Esophagus squamous epithelium (tissue), 5 donors: ENCODE measurements at places on chromosomes 4 and X. TPM values are rescaled to one million over a fixed set of nuclear protein-coding genes. Genes with fewer than 3 reads are reported as not detected.

The CENPVL3 gene
- not detected for total RNA-seq

DNA sequence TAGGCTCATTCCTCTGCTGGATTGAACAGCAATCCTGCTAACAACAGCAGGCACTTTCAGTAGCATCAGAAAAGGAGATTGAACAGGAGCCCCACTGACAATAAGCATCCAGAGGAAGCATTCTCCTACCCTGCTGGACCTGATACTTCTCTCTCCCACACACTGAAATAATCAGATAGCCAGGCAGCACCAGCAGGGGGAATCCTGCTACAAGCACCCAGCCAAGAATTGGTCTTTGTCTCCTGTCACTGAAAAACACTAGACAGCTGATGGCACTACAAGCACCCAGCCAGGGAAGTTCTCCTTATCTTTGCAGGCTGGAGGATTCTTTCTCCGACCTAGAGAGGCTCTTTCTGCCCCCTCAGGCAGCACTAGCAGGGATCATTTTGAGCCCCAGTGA lies 444.3 kb upstream of the GRIA3 start:
- H3K27ac ChIP-seq: no peak overlapping the region
- no peak for DNase-seq
- no peaks in the 10 kb centered on the region for H3K27me3 ChIP-seq
- H3K4me1 ChIP-seq: no peaks in the 10 kb centered on the region
- no peak overlapping the region for H3K4me3 ChIP-seq

DNA sequence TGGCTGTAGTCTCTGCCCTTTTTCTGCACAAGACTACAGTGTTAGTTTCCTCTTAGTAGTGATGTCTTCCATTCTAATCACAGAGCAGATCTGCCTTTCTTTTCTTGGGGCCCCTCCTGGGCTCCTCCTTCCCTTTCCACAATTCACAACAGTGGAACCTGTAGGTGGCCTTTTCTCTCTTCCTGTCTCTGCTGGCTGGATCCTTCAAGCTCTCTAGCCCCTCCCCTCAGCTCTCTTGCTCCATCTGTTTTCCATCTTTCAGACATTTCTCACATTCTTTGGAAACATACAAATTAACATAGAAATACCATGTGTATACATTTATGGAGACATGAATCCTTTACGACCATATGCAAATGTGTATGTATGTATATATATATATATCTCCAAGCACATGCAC lies 304 bp upstream of the SPIN2A start:
- H3K27ac ChIP-seq: no peak overlapping the region
- H3K4me3 ChIP-seq: peak overlapping the region; percentile 28
- peaks cover 5% of the 10 kb centered on the region for H3K4me1 ChIP-seq
- no peaks in the 10 kb centered on the region for H3K36me3 ChIP-seq

- no peaks in the 10 kb centered on the region for H3K36me3 ChIP-seq
- DNase-seq: no peak
- H3K27ac ChIP-seq: peak overlapping the region; percentile 83
- no peaks in the 10 kb centered on the region for H3K27me3 ChIP-seq
Measured at GRCh38 chr4:99324979-99325378, 3.8 kb upstream of the ADH1B start.

DNA sequence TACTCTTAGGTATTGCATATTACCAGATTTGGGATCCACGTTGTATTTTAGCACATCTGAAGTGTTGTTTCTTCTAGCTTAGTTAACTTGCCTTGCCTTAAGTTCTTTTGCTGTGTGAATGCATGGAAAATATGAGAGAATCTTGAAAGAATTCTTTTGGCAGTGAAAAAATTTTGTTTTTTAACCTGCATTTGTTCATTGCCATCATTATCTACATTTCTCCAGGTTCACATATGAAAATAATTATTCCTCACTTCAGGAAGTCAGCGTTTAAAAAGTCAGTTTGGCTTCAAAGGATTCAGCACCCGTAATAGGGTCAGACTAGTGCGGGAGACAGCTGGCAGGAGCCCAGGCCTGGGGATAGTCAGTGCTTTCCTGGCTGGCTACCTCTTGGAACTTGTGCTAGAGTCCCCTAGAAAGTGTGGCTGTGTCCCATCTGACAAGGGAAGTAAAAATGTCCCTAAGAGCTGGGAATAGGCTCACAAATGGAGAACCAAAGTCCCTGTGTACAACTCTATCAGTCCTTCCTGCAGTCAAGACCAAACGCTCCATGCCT lies 251.9 kb upstream of the KLF3 start:
- H3K4me3 ChIP-seq: no peak overlapping the region
- no peaks in the 10 kb centered on the region for H3K36me3 ChIP-seq
- no peak for DNase-seq
- no peaks in the 10 kb centered on the region for H3K27me3 ChIP-seq
- no peak overlapping the region for H3K27ac ChIP-seq
- H3K4me1 ChIP-seq: no peaks in the 10 kb centered on the region

The XK gene
- total RNA-seq: 2.2 TPM

GRCh38 chrX:130552444-130553073 lies 150.8 kb downstream of the RBMX2 start:
- no peaks in the 10 kb centered on the region for H3K4me1 ChIP-seq
- H3K4me3 ChIP-seq: no peak overlapping the region
- no peaks in the 10 kb centered on the region for H3K36me3 ChIP-seq
- H3K27me3 ChIP-seq: no peaks in the 10 kb centered on the region
- H3K27ac ChIP-seq: no peak overlapping the region

GRCh38 chr4:150211016-150211415 lies 132.8 kb downstream of the DCLK2 start:
- H3K27ac ChIP-seq: no peak overlapping the region
- H3K4me1 ChIP-seq: no peaks in the 10 kb centered on the region
- no peaks in the 10 kb centered on the region for H3K27me3 ChIP-seq
- H3K4me3 ChIP-seq: no peak overlapping the region
- no peak for DNase-seq
- no peaks in the 10 kb centered on the region for H3K36me3 ChIP-seq

DNA sequence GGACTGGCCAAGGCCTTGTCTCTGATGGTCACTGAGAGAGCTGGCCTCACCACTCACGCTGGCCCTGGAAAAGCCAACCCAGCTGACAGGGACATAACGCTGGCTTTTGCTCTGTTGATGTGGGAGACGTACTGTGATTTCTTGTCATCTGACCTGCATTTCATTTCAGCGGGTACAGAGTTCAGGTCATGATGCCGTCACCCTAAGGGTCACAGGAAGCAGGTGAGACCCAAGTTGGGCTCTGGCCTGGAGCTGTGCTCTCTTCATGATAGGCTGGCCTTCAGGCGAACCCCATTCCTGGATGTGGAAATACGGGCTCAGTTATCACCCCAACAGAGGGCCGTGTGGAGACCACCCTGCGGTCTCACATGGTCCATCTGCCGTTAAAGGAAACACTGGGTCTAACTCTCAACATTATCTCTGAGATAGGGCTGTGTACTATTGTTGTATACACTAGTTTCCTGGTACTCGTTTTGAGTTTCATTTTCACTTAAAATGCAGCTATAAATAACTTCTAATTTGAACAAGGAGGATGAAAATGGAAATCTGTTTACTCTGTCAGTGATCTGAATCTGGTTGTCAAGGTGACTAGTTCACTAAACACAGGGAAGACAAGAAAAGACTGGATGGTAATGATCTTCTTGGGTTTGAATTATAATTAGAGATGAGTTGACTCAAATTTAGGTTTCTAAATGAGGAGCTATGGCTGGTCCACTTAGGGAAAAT lies 89.1 kb downstream of the TBC1D9 start:
- DNase-seq: no peak
- no peaks in the 10 kb centered on the region for H3K36me3 ChIP-seq
- H3K4me1 ChIP-seq: no peaks in the 10 kb centered on the region
- no peak overlapping the region for H3K4me3 ChIP-seq
- no peak overlapping the region for H3K27ac ChIP-seq

- no peak for DNase-seq
- no peaks in the 10 kb centered on the region for H3K4me1 ChIP-seq
- no peak overlapping the region for H3K4me3 ChIP-seq
- no peaks in the 10 kb centered on the region for H3K27me3 ChIP-seq
Measured at GRCh38 chr4:120995266-120996010, 72.9 kb upstream of the PRDM5 start.

GRCh38 chrX:68433155-68433980 lies at the start of gene OPHN1:
Gene OPHN1 (minus strand): TSS chrX:68433495. CDS start chrX:68433020, 475 bp downstream.
- no peak for DNase-seq
- H3K27ac ChIP-seq: peak within 1 kb of the TSS; percentile 76
- peaks cover 17% of the 10 kb centered on the region for H3K4me1 ChIP-seq
- H3K4me3 ChIP-seq: peak within 1 kb of the TSS; percentile 59
- H3K27me3 ChIP-seq: no peaks in the 10 kb centered on the region

GRCh38 chrX:12974305-12974795 lies 560 bp upstream of the TMSB4X start:
- peaks cover 7% of the 10 kb centered on the region for H3K27me3 ChIP-seq
- H3K4me1 ChIP-seq: peaks cover 19% of the 10 kb centered on the region
- no peaks in the 10 kb centered on the region for H3K36me3 ChIP-seq
- peak overlapping the region; percentile 68 for H3K4me3 ChIP-seq

DNA sequence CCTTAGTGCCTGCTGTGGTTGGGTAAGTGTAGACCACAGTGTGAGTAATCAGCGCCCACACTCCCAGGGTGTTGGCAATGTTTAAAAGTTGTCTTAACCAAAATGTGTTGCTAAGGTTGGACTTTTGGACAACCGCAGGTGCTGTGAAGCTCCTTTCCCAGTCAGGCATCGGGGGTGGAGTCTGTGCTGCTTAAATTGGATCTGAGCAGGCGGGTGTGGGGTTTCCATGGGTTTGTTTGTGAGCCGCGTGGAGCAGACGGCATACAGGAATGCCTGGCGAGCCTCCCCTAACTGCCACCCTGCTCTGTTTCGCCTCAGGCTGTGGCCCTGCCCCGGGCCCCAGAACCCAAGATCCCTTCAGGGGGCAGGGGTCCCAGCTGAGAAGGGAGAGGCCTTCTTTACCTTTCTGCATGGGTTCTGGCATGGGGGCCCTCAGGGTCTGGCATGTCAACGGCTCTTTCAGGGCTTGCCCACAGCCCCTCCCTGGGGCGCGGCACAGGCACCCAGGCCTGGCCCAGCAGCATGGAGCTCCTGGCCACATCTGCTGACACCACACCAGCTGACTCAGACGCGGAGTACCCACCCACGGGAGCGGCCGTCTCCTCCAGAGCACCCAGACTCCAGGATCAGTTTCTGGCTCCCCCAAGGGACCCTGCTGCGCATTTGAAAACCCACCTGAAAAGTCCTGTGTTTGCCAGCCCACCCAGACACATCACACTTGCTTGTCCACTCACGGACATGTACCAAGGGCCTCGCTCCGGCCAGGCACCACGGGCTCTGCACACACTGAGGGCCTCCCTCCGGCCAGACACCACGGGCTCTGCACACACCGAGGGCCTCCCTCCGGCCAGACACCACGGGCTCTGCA lies 5.1 kb upstream of the SPON2 start:
- H3K27me3 ChIP-seq: peaks cover 1% of the 10 kb centered on the region
- H3K36me3 ChIP-seq: no peaks in the 10 kb centered on the region

The TAF7L gene
- total RNA-seq: not detected

DNA sequence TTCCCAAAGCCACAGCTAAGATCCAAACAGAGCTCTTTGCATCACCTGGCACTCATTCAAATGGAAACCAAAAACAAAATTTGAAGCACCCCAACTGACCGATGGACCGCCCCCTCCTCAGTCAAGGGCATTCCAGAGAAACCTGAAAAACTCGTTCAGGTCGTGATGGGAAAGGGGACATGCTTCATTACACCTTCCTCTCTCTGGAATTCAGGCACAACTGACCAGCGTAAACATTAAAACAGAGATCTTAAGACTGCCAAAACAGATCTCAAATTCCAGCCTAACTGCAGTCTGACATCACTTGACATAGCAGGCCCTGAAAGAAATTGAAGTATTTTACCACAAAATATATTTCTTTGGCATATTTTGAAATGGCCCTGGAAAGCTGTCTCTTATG lies 28.5 kb downstream of the PTTG2 start:
- no peaks in the 10 kb centered on the region for H3K36me3 ChIP-seq
- H3K27me3 ChIP-seq: no peaks in the 10 kb centered on the region
- no peak overlapping the region for H3K4me3 ChIP-seq
- no peak overlapping the region for H3K27ac ChIP-seq

- no peaks in the 10 kb centered on the region for H3K36me3 ChIP-seq
- H3K4me3 ChIP-seq: no peak overlapping the region
- no peak for DNase-seq
- no peaks in the 10 kb centered on the region for H3K27me3 ChIP-seq
- H3K4me1 ChIP-seq: no peaks in the 10 kb centered on the region
- peak overlapping the region; percentile 64 for H3K27ac ChIP-seq
Measured at GRCh38 chrX:13088156-13088487, 43.7 kb upstream of the FAM9C start.

The LIN54 gene
- total RNA-seq: 23.0 TPM
